Activated T-cell treated with anti-CD3 and anti-CD28 coated beads, Interleukin-2, amount 50 U/mL, for 72 hours (primary cell): ENCODE measurements at places on chromosomes 7 and 10. TPM values are rescaled to one million over a fixed set of nuclear protein-coding genes. Genes with fewer than 3 reads are reported as not detected.

IGF2BP3 gene
- total RNA-seq = 2.0 TPM

GPR141 gene
- not detected for total RNA-seq

FFAR4 gene
- not detected for total RNA-seq

NPC1L1 gene
- 0.12 TPM for total RNA-seq

H2BK1 gene
- 4.4 TPM for total RNA-seq

ATE1 gene
- 25.5 TPM for total RNA-seq

PRSS2 gene
- not detected for total RNA-seq

ZNF722 gene
- total RNA-seq = not detected

OPALIN gene
- not detected for total RNA-seq

PIK3CG gene
- 10.2 TPM for total RNA-seq

ZPBP gene
- not detected for total RNA-seq

PLXNA4 gene
- 1.1 TPM for total RNA-seq

SPDYE2 gene
- total RNA-seq = not detected

TMEM176A gene
- 0.30 TPM for total RNA-seq

PNLIP gene
- total RNA-seq = not detected

HOXA7 gene
- total RNA-seq = not detected

LDB3 gene
- total RNA-seq = 0.16 TPM

HOXA6 gene
- total RNA-seq = 0.31 TPM

PRF1 gene
- total RNA-seq = 44.5 TPM

VGF gene
- total RNA-seq = 0.19 TPM

CYP17A1 gene
- total RNA-seq = not detected

GSAP gene
- 5.0 TPM for total RNA-seq

CFAP69 gene
- total RNA-seq = 0.79 TPM

CREM gene
- 250 TPM for total RNA-seq

NPTX2 gene
- not detected for total RNA-seq

LAMB1 gene
- not detected for total RNA-seq

PSTK gene
- 6.5 TPM for total RNA-seq

VOPP1 gene
- 90.8 TPM for total RNA-seq

GPR85 gene
- not detected for total RNA-seq

HHEX gene
- total RNA-seq = 0.34 TPM
